Epithelial cell of prostate (primary cell): ENCODE measurements at places on chromosomes 13 and 19.

DNA sequence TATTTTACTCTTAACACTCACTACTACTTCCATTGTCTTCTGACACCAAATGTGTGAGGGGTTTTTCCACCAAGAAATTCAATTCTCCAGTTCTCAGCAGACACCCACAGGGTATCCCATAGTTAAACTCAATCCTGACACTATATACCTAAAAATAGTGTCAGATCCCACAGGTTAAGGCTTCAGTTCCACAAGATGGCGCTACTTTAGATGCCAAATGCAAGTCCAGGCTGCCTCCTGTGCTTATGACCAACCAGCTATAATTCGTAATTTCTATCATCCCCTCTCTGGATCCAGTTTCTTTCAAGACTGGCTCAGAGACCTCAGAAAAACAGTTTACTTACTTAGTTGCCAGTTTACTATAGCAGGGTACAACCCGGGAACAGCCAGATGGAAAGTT lies 1146.2 kb upstream of the SPRY2 start:
- DNase-seq = peak; percentile 5

- no peak for DNase-seq
Observed at GRCh38 chr13:45341799-45342500, 967 bp upstream of the TPT1 start.

DNA sequence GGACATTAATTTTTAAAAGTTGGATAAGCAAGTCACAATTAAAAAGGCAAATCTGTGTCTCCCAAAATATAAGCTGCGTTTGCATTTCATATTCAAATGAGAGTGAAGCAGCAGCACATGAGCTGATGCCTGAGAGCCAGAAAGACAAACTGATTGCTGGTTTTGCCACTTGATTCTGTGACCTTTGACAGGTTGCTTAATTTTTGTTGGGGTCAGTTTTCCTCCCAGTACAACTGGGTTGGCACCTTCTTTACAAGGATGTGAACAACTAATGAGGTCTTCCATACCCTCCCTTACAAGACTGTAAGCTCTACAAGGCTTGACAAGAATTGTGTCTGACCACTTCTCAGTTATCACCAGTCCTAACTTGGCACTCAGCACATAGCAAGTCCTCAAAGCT lies 8.1 kb upstream of the KLF12 start:
- no peak for DNase-seq

- DNase-seq = no peak
Observed at GRCh38 chr13:75907044-75907443, 270.9 kb downstream of the LMO7 start.

- DNase-seq = no peak
Observed at GRCh38 chr19:18204394-18205199, 755 bp upstream of the RAB3A start.

- no peak for DNase-seq
Observed at GRCh38 chr13:49527123-49527522, 31.4 kb downstream of the PHF11 start.

DNA sequence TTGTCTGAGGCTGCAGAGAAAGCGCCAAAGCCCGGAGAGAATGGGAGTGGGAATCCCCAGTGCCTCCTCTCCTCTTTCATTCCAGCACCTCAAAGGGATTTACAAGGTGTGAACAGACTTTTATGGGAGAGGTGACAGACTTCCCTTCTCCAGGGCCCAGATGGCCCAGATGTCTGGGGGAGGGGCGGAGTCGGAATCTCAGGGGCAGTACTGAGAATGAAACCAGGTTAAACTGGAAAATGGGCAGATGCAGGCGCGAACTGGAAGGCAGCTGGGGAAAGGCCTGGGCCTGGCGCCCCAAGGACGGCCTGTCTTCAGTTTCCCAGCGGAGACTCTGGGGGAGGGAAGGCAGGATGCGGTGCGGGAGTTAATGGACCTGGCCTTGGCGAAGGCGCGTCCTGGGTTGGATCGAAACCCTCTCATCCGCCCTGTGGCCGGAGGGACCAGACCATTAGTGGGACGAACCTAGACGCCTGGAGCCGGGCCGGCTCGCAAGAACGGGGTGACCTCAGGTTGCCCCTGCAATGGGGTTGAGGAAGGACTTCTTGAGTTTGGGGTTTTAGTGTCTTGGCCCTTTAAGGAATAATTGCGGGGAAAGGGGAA lies 592 bp upstream of the TRIP10 start:
- no peak for DNase-seq

DNA sequence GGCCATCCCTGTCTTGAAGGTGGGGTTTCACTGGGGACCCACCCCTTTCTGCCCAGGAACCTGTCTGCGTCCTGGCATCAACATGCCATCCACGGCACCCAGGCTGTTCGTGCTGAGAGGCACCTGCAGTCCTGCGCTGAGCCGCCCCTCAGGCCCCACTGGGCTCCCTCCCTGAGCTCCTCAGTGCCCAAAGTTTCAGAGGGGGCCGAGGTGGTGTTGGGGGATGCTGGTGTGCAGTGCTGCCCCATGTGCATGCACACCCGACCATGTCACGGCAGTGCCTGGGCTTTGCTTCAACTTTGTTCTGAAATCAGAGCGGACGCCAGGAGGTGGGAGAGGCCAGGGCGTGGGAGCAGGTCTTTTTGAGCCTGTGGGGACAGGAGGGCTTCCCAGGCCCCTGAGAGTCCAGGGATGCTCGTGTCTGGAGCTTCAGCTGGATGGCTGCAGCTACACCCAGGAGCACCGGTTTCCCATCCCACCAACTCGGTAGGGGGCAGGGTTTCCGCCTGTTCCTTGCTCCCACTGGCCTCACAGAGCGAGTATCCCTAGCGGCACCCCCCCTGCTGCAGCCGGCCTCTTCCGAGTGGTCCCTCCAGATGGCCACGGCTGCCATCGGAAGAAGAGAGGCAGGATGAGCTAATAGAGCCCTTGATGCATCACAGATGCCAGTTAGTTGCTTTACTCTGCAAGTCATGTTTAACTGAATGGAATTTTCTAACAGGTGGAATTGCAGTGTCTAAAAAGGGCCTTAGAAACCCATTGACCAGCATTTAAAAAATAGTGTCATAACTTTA lies 44.0 kb downstream of the WDFY2 start:
- DNase-seq = no peak

DNA sequence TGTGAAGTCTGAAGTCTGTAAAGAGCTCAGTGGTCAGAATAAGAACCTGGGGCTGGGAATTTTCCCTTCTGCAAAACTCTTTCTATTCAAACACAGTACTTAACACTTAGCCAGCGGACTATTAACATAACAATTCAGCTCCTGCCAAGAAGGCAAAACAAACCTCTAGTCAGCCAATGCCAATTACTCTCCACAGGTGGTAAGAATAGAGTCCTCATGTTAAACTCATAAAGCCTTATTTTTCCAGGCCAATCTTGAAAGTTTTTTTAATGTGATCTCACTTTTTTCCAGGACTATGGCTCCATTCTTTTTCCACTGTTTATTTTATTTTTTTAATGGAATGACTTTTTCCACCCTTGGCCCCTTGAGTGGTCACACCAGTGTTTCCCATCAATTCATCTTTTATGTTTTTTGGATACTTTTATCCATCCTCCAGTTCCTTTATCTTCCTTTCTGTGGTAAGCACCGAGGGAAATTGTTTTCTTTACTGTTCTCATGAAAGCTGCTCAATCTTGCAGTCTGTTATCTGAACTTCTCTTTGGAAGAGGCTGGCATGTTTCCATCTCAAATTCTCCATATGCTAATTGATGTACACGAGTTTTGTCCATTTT lies 217.3 kb downstream of the LHFPL6 start:
- no peak for DNase-seq

- no peak for DNase-seq
Observed at GRCh38 chr13:89486065-89486464, 1814.9 kb downstream of the SLITRK5 start.

GRCh38 chr19:54403054-54403453 lies 12.2 kb upstream of the TTYH1 start:
- no peak for DNase-seq

DNA sequence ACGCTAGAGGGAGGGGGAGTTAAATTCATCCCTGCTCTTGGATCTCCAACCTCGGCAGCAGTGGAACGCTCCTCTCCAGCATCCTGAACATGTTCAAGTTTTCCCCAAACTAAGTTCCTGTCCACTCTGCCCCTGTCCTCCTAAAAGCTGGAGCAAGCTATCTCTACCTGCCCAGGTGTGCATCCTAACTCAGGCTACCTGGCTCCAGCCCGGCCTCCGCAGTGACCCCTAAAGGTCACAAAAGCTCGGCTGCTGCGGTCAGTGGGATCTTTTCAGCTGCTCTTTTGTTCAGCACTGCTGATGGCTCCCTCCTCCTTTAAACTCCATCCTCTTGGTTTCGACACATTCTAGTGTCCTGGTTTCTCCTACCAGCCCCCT lies 1.4 kb downstream of the DCUN1D2 start:
- no peak for DNase-seq

GRCh38 chr19:10691883-10692282 lies 9.4 kb upstream of the QTRT1 start:
- no peak for DNase-seq

DNA sequence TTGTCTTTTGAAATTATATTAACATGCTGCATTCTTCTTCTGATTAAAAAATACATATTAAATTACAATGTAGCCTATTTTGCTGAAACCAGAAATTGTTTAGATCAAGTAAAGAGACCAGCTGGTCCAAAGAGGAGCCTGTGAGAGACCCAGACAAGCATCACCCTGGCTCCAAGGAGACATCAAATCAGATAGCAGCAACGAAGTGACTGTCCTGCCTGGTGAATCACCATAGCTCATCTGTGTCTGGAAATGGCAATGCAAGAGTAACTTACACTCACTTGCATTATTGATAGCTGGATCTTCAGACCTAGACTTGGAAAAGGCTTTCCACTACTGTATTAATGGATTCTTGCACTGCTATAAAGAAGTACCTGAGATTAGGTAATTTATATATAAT lies 169.1 kb downstream of the KCTD12 start:
- DNase-seq = no peak

- no peak for DNase-seq
Observed at GRCh38 chr13:54989418-54989817, 1960.8 kb downstream of the OLFM4 start.

DNA sequence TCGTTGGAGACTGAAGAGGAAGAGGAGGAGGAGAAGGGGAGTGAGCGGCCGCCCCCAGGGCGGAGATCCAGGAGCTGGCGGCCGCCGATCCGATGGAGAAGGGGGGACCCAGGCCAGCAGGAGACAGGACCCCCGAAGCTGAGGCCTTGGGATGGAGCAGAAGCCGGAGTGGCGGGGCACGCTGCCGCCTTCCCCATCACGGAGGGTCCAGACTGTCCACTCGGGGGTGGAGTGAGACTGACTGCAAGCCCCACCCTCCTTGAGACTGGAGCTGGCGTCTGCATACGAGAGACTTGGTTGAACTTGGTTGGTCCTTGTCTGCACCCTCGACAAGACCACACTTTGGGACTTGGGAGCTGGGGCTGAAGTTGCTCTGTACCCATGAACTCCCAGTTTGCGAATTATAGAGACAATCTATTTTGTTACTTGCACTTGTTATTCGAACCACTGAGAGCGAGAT lies 1.8 kb downstream of the GADD45B start:
- DNase-seq = no peak

DNA sequence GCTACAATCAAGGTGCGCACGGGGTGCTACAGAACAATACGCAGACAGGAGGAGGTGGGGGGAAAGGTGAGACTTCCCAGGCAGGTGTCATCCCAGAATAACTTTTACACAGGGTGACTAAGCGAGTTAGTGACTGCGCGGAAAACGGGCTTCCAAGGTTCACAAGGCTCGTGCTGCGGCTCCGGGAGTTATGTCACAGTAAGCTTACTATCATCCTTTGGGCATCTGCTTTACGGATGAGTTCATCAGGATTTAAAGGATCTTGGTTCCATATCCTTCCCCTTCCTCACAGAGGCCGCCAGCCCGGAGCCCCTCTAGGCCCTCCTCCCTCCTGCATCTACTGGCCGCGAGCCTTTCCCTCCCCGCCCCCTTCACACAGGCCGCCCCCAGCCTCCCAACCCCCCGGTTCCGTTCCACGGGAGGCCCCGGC lies 474 bp upstream of the IFT88 start:
- peak; percentile 73 for DNase-seq

GRCh38 chr13:34164582-34164981 lies 346.6 kb downstream of the RFC3 start:
- no peak for DNase-seq

DNA sequence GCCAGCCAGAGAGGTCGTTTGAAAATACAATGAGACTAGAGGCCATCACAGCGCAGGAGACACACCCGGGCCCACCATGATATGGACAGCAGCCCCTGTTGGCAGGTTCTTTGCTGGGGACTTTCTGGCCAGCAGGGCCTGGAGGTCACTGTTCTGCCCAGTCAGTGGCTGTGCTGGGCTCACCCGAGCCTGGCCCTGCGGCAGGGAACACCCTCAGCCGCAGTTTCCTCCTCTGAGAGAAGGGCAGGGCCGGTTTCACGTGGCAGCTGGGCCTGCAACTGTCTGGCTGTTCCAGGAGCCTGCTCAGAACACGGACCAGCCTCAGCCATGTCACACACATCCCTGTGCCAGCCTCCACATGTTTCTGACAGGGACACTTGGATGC lies 39.4 kb downstream of the ADPRHL1 start:
- no peak for DNase-seq

GRCh38 chr19:47518139-47518538 lies 3.3 kb upstream of the NAPA start:
- DNase-seq = no peak
